Brain pericyte (primary cell): ENCODE measurements at places on chromosomes 4 and X.
A peak's percentile ranks its signal among the peaks of the same experiment; 100 is the strongest.

- DNase-seq, result no peak
These were observed 38.2 kb upstream of the OCIAD2 start for GRCh38 chr4:48944756-48945241.

GRCh38 chr4:143554728-143555597 lies 41.5 kb downstream of the SMARCA5 start:
- no peak for DNase-seq

DNA sequence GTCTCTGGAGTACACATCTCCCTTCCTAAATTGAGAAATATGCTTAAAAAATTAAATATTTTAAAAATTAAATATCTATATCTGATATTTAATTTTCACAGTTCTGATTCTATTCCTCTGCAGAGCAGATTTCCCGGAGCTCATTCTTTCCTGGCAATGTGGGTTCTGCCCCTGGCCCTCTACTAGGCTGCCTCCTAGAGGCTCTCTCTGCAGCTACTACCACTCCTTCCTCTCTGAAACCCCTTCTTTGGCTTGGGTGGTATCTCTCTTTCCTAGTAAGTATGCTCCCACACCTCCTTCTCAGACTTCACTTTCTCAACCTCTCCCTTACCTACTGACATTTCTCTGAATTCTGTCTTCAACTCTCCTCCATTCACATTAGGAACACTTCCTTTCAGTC lies 45.3 kb downstream of the RPGR start:
- DNase-seq, result no peak

- peak; percentile 52 for DNase-seq
These were observed 87.0 kb downstream of the RNF150 start for GRCh38 chr4:141046255-141046654.

DNA sequence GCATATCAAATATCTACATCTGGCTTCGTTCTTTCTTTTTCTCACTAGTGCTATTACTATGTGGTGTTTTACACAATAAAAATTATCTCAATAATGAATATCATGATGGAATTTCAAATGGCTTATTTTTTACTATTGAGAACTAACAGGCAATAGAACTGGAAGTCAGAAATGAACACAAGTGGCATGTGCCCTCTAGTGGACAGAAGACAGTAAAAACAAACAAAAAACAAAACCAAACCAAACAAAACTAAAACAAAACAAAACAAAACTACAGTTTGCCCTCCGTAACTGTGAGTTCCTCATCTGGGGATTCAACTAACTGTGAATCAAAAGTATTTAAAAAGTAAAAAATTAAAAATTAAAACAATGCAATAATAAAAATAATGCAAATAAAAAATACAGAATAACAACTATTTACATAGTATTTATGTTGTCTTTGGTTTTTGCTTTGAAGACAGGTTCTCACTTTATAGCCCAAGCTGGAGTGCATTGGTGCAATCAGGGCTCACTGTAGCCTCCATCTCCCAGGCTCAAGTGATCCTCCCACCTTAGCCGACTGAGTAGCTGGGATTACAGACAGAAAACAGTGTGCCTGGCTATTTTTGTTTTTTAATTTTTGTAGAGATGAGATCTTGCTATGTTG lies 195.6 kb upstream of the TACR3 start:
- no peak for DNase-seq

DNA sequence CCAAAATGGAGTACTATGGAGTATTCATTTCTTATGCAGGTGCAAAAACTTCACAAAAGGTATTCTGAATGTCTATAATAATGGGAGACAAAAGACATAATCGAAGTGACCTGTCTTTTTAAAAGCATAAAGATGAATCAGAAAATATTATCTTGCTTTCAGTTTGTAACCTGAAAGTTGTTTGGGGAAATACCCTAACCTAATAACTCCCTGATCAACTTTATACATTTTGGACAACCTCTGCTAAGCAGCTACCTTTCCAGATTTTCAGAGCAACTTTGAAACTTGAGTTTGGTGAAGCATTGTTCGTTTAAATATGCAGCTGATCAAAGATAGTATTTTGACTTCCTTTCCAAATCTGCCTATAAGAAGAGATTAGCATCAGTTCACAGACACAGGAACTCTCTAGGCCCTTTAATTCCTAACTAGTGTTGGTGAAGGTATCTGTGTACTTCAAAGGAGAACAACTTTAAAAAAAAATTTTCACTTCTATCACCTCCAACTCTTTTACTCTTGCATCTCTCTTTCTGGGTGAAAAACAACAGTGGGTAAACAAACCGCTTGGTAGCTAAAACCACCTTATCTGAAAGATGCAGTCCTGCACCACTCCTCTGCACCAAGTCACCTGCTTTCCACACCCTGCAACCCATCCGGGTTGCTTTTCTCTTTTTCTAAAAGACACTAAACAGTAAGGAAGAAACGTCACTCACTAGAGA lies 26.5 kb downstream of the CD40LG start:
- no peak for DNase-seq

GRCh38 chr4:163556177-163556576 lies 61.7 kb downstream of the TMA16 start:
- DNase-seq, result no peak

- no peak for DNase-seq
These were observed 4.3 kb downstream of the TSPYL2 start for GRCh38 chrX:53086464-53086863.

- no peak for DNase-seq
These were observed 12.4 kb upstream of the EOLA2 start for GRCh38 chrX:149950681-149951080.

DNA sequence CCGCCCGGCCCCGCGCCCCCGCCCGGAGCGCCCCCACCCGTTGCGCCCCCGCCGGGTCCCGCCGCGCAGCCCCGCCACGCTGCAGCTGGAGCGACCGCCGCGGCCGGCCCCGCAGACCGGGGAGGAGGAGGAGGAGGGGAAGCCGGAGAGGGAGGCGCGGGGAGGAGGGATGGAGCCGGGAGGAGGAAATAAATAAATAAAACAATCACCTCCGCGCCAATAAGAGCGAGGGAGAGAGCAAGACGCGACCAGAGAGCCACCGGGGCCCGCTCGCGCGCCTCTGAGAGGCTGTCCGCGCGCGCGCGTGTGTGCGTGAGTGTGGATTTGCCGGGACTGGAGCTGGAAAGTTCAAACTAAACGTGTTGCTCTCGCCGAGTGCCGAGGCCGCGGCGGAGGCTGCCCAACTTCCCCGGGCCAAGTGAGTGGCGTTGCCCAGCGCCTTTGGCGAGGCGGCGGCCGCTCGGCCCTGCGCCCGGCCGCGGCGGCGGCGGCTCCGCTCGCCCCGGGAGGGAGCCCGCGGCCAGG lies 2184.4 kb upstream of the TENM3 start:
- DNase-seq, result no peak

- DNase-seq, result no peak
These were observed 125.8 kb downstream of the REPS2 start for GRCh38 chrX:17072301-17072700.

GRCh38 chrX:68997911-68998310 lies 167.3 kb downstream of the PJA1 start:
- DNase-seq, result no peak

GRCh38 chr4:93203708-93204107 lies 624.8 kb upstream of the ATOH1 start:
- no peak for DNase-seq

DNA sequence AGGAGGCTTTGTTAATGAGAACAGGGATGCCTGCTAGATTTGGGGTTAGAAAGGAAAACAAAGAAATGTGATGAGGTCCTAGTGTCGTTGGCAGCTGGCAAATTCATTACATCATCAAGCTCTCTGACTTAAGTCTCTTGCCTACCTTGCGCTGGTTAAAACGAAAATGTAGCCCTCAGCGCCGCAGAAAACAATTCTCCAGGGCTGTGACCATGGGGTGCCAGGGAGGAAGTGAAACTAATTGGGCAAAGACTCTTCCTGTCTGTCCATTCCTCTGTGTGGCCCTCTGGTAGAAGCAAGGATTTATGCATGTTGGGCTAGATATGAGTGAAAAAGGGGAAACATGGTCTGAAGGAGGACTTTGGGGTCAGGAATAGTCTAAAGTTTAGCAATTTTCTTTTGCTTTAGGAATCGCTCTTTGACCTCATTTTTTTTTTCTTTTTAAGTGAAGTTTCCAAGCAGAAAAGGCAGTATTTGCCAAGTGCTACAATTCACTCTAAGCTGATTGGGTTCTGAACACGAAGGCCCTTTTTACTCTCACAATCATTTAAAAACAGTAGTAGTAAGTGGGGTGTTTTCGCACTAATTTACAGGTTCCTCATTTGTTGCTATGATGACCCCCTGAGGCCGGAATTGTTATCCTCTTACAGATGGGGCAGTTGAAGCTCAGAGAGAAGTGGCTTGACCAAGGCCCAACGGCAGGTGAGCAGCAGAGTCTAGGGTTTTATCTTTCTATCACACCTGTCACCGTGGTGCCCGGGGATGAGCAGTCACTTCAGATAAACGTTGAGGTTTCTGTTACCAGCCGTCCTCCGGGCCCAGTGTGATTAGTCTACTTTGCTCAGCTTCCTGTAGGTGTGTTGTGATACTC lies 27.3 kb upstream of the CHRNA9 start:
- no peak for DNase-seq

- no peak for DNase-seq
These were observed 2.5 kb upstream of the TMPRSS11D start for GRCh38 chr4:67886281-67886680.

GRCh38 chrX:39580043-39580442 lies 517.7 kb downstream of the BCOR start:
- no peak for DNase-seq

DNA sequence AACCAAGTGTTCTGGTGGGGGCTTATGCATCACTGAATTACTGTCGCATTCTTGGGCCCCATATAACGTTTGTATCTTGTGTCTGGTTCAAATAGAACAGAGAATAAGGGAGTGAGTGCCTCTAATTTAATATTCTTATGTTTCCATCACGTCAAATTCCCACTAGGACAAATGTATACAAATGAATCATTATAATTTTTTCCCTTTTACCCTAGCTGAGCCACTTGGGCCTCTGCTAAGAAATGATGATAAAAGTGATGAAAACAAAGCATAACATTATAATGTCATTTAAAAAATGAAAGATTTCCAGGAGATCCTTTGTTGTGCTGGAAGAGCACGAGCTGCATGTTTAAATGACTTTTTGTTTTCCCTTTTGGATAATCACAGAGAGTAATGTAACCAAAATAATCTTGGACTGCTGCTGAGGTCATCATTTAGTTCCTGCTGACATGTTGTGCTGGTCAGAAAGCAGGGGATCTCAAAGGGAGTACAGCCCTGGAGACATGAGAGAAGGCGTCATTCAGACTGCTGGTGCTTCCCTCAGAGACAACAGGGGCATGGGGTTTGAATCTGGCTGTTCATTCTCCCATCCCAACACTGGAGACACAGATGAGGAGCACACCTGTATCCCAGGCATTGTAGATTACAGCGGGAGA lies 105.1 kb upstream of the SCOC start:
- DNase-seq, result peak; percentile 41
